ENCODE measurements at places on chromosomes 6 and 20.
A peak's percentile ranks its signal among the peaks of the same experiment; 100 is the strongest.

DNA sequence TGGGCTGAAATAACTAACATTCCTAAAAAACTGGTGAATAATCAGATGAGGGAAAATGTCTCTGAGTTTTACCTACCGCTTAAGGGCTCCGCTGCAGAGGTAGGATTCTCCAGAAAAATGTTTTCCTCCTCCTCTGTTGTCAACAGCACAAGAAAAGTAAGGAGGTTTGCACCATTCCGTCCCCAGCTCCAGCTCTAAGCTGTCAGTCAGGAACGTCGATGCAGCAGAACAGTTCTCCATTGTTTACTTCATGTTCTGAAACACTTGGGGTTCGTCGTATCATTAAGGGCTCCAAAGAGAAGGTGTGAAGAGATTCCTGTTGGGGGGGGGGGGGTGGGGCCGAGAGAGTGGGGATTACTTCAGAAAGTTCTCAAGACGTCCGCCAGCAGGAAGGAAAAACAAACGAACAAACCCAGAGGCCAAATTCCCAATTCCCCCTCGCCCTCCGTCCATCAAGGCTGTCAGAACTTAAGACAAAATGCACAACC lies 734 bp downstream of the MMS22L start:
- no peak for DNase-seq

GRCh38 chr6:149864578-149865535 lies 698 bp upstream of the LRP11 start:
- DNase-seq: peak; percentile 49

DNA sequence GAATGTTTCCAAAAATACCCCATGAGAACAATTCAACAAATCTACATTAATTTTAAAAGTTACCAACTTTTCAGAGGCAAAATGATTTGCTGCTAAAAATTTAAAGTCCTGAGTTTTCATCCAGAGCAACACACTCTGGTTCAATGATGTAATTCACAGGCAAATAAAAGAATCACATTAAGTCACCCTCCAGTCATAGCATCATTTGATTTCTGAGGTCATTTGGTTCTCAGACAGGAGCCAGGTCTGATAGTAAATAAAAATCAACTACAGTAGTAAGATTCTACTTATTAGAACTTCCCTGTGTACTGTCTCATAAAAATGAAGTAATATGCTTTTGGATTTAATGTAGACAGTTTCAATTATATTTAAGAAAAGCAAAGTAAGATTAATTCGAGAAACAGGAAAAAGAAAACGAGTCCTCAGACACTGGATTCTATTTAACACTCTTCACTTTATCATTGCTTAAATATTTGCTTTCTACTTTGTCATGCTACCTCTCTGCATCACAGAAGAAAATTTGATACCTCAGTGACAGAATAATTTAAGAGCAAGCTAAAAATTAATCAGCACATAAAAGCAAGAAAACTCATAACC lies 25.8 kb downstream of the MAP7 start:
- DNase-seq: no peak

- DNase-seq: no peak
Observed at GRCh38 chr6:69542494-69542893, 254.3 kb downstream of the LMBRD1 start.

DNA sequence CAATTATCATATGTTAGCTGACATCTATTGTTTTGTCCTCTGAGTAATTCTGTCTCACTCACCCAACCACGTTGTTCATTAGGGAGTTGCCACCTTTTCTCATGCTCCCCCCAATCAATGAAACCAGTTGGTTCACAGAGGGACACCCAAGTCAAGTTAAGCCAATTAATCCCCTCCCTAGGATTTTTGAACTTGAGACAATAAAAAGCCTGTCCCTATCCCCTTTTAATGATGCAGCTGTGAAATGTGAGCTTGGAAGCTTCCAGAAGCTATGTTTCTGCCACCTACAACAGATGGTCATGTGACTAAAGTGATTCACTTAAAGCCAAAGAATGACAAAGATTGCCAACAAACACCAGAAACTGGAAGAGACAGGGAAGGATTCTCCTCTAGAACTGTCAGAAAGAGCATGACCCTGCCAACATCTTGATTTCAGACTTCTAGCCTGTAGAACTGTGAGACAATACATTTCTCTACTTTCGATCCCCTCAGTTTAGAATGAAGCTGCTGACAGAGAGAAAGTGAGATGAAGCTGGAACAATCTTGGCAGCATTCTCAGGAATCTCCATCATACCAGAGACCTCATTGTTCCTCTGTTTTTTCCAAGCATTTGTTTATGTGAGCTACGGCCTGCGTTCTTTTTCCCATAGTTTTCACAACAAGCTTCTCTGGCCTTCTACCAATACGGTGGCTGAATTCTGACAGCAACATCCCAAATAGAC lies 57.8 kb upstream of the TPD52L1 start:
- no peak for DNase-seq

DNA sequence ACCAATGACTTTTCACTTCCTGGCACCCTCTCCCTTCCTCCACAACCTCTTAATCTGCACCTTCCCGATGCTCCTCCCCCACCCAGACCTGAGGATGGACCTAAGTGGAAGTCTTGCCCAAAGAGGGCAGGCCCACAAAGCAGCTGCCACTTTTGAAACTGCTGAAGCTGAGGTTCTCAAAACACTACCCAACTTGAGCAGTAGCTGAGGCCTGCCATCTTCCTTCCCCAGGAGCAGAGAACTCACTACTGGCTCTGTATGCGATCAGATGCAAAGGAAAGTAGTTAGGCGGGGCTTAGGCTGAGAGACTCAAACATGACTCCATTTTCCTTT lies 1.5 kb downstream of the HM13 start:
- no peak for DNase-seq

- no peak for DNase-seq
Observed at GRCh38 chr20:10309326-10309725, 90.7 kb downstream of the SNAP25 start.

- DNase-seq: no peak
Observed at GRCh38 chr20:24001712-24002405, 13.3 kb upstream of the GGTLC1 start.

GRCh38 chr20:62425281-62426058 lies 1.9 kb downstream of the RBBP8NL start:
- no peak for DNase-seq

- no peak for DNase-seq
Observed at GRCh38 chr6:132365281-132365907, 35.9 kb downstream of the MOXD1 start.

DNA sequence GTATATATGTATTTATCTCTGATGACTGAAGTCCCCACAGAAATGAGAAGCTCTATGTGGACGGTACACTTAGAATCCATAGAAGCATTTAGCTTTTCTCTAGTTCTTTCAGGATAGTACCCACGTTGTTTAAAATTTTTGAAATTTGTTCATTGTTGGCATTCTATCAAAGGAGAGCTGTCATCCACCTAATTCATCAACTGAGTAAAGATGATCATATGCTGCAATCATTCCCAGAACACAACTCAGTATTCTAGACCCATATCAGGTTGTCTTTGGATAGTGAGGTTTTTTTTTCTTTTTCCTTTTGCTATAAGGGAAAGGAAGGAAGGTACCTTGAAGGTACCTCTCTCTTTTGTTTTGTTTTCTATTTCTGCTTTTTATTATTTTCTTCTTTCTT lies 9.3 kb downstream of the SERAC1 start:
- DNase-seq: no peak

- no peak for DNase-seq
Observed at GRCh38 chr20:49187330-49187850, 744 bp downstream of the STAU1 start.

DNA sequence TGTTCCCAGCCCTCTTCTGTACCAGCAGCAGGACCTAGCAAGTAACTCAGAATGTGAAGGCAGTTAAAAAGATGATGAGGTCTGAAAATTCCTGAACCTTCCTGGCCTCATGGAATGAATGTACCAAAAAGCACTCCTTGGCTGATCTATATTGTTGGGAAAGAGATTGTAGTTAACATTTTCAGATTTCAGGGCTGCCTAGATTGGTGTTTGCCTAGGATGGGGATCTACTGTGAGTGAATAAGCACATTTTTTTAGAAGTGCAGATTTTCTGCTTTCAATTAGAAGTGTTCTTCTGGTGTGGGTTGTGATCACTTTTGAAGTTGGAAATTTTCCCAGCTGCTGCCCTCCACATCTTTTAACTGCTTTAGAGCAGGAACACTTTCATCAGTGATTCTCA lies 6.2 kb downstream of the MYLIP start:
- no peak for DNase-seq

DNA sequence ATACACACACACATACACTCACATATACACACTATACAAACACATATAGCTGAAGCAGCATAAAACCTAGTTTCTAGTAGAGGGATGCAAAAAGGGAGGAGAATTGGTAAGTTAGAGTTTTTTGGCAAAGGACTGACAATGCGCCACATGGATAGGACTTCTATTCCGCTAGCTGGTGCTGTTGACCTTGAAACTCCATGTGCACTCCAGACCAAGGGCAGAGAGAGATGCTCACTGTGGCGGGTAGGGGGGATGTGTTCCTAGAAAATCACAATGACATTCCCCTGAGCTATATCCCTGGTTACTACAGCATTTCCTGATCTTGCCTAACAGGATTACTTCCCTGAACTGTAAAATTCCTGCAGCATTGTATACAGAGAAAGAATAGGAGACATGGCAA lies 19.2 kb downstream of the MICA start:
- no peak for DNase-seq

GRCh38 chr20:47674686-47675085 lies 110.6 kb downstream of the SULF2 start:
- no peak for DNase-seq

DNA sequence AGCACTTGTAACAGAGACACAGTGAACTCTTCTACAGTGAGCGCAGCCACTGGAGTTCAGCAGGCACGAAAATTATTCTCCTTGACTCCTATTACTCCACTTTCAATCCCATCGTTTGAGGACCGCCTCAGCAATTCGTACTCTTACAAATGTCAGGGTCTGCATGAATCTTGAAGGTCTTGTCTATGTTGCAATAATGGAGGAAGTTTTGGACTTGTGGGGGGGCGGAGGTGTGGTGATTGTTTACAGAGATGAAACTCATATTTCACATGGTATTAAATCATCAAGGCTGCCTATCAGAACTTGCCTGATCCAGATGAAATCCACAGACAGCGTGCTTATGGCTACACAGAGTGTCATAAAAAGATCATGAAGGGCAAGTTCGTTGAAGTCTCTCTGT lies 42.0 kb downstream of the SLC2A12 start:
- DNase-seq: no peak

DNA sequence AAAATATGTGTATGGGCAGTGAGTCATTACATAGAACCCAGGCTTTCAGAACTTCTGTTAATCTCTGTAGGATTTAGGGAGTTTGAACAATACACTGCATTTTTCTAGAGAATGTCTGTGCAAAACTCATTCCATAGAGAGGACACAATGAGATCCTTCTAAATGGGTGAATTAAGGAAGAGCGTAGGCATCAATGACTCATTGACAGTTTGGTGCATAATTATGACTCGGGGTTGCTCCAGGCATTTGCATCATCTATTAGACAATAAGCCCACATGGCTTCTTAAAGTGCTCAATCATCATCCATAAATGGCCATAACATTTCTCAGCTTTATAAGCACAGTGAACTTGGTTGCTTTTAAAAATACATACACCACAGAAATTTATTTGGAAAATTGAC lies 625.5 kb downstream of the CDH26 start:
- DNase-seq: no peak
